ENCODE measurements at places on chromosomes 6 and 20. TPM values are rescaled to one million over a fixed set of nuclear protein-coding genes. Genes with fewer than 3 reads are reported as not detected.

The RAB44 gene
- total RNA-seq = 0.43 TPM

The DUSP15 gene
- total RNA-seq = not detected

The TRIM15 gene
- total RNA-seq = not detected

The RAET1G gene
- 0.59 TPM for total RNA-seq

The RBPJL gene
- total RNA-seq = not detected

The PPDPF gene
- total RNA-seq = 427 TPM

The COL12A1 gene
- 206 TPM for total RNA-seq

The EBF4 gene
- total RNA-seq = 0.14 TPM

The SCGN gene
- total RNA-seq = not detected

The FAM50B gene
- total RNA-seq = 11.0 TPM

The TTLL9 gene
- 0.19 TPM for total RNA-seq

The ZKSCAN3 gene
- 2.8 TPM for total RNA-seq

The SPAG4 gene
- total RNA-seq = 3.8 TPM

The SRMS gene
- total RNA-seq = not detected

The FLRT3 gene
- total RNA-seq = not detected

The PRSS16 gene
- not detected for total RNA-seq

The LRRN4 gene
- total RNA-seq = 0.09 TPM

The RAET1L gene
- total RNA-seq = not detected

The FOXF2 gene
- 17.2 TPM for total RNA-seq

The DEFB123 gene
- not detected for total RNA-seq

The RPS6KA2 gene
- total RNA-seq = 13.2 TPM

The CPNE5 gene
- not detected for total RNA-seq

The NKAIN4 gene
- not detected for total RNA-seq

The IPCEF1 gene
- not detected for total RNA-seq

The CLPSL1 gene
- total RNA-seq = not detected

The ALDH5A1 gene
- total RNA-seq = 2.7 TPM

The KCNQ2 gene
- not detected for total RNA-seq

The C6orf58 gene
- total RNA-seq = not detected

The CCN2 gene
- 537 TPM for total RNA-seq

The SFTA2 gene
- total RNA-seq = not detected

The POM121L2 gene
- total RNA-seq = not detected

The SYNGAP1 gene
- 11.0 TPM for total RNA-seq

The PGC gene
- total RNA-seq = not detected

The CCDC170 gene
- total RNA-seq = 0.05 TPM

The HSD17B8 gene
- 0.39 TPM for total RNA-seq

The GSTA4 gene
- total RNA-seq = 22.1 TPM

The DPPA5 gene
- total RNA-seq = not detected

The ADGRG6 gene
- total RNA-seq = 28.4 TPM

The EEF1A2 gene
- 4.1 TPM for total RNA-seq

The PPP1R16B gene
- not detected for total RNA-seq

The COQ3 gene
- total RNA-seq = 12.7 TPM

The HLA-DMB gene
- not detected for total RNA-seq

The SSTR4 gene
- total RNA-seq = not detected

The HLA-DRB1 gene
- not detected for total RNA-seq

The VPS16 gene
- total RNA-seq = 35.9 TPM

The TXLNB gene
- total RNA-seq = not detected

The CLVS2 gene
- not detected for total RNA-seq

The MDC1 gene
- total RNA-seq = 26.9 TPM

The TMC2 gene
- not detected for total RNA-seq

The MAN1A1 gene
- 0.48 TPM for total RNA-seq

The KIF6 gene
- not detected for total RNA-seq

The PLCB1 gene
- total RNA-seq = 25.4 TPM

The TFEB gene
- 12.3 TPM for total RNA-seq

The GPR6 gene
- not detected for total RNA-seq

The VSTM2L gene
- total RNA-seq = 0.12 TPM

All from HFFc6 (cell line).